Activated effector memory CD4-positive, alpha-beta T cell treated with Interleukin-2 at 50 U/mL for 16 hours (primary cell): ENCODE measurements at places on chromosomes 6 and 20.

GRCh38 chr20:57326667-57327455, 2.7 kb upstream of the SPO11 start:
- DNase-seq = no peak

DNA sequence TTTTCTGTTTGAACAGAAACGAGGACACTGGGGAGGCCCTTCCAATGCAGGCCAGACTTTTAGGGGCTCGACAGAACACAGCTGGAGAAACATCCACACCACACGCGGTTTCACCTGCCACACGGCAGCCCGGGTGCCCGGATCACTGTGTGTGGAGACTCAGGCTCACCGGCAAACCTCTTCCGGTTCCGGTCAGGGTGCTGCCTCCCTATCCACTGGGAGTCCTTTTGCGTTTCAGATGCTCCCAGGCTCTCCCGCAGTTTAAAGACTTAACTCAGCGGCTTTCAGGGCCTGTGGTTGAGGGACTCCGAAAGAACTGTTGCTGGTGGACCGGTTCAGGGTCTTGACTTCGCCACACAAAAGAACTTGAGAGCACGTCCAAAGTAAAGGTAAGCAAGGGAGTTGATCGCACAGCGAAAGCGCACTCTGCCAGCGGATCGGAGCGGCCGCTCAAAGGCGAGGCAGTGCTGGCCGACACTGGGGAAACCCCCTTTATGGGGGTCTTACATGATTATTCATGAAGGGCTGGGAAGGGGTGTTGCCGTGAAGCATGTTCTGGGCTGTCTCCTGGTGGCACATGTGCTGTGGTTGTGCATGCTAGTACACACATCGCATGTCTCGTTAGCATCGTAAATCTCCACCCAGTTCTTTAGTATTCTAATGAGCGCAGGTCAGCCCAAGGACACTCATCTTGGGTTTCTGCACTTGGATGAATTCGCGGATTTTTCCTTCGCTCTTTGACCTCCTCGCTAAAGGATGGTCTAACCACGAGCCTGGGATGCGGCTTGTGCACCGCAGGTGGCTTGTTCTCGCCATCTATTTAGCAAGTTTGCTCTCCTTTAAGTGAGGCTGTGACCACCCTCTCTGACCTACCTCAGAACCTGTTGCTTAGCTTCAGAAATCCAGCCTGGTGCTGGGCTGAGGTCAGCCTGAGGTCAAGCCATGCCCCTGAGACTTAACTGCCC, 180.3 kb downstream of the CDH26 start:
- no peak for DNase-seq

GRCh38 chr6:164640956-164641355, 668.4 kb downstream of the C6orf118 start:
- no peak for DNase-seq

GRCh38 chr6:132096245-132096644, 145.1 kb upstream of the CCN2 start:
- no peak for DNase-seq

- DNase-seq = no peak
Measured at GRCh38 chr6:108575905-108576494, 15.3 kb downstream of the FOXO3 start.

DNA sequence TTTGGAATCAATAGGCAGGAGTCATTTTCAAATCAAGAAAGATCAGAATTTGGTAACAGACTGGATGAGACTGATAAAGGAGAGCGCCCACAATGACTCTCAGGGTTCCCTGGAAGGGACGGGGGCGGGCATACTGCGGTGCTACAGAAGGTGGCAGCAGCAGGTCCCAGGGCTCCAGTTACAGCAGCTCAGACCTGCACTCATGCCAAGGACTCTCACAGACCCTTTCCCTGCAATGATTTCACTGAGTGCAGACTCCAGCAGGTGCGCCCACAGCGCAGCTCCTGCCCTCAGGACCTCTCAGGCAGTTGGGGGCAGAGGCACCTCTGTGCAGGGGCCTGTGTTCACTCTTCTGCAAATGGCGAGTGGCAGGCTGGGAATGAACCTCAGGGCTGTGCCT, 359.8 kb downstream of the ZFAND3 start:
- DNase-seq = no peak

- no peak for DNase-seq
Measured at GRCh38 chr6:61989616-61990015, 296.4 kb downstream of the KHDRBS2 start.

GRCh38 chr6:163306000-163306399, 108.5 kb upstream of the QKI start:
- no peak for DNase-seq

DNA sequence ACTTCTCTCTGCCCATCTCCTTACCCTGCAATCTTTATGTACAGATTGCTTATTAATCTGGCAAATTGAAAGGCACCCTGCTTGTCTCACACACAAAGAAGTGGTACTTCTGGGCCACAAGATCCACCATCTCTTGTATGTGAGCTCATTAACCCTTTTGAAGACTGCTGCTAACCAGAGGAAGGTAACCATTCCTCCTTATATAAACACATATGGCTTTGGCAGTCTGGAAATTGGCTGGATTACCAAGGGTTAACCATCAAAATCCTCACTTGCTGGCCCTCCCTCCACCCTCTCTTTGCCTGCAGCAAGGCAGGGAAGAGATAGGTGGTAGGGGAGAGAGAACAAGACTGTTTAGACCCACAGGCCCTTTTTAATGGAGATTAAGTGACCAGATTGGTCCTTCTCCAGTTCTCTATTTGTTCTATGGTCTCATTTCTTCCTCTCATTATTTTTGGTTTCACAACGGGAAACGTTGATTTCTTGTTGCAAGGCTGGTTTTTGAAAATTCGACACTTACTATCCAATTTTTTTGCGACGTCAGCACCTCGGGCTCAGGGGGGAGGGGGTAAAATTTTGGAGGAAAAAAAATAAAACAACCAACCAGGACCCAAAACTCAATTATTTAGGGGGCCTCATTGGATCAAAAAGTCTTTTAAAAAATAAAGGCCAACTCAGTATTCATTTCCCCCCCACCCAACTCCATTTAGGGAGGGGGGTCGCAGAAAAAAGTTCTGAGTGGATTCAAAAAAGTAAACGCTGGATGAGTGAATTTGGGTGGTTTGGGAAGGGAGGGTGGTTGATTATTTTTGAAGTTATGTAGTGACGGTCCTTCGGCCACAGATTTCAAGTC, 859 bp downstream of the PPP1R10 start:
- DNase-seq = peak; percentile 41

DNA sequence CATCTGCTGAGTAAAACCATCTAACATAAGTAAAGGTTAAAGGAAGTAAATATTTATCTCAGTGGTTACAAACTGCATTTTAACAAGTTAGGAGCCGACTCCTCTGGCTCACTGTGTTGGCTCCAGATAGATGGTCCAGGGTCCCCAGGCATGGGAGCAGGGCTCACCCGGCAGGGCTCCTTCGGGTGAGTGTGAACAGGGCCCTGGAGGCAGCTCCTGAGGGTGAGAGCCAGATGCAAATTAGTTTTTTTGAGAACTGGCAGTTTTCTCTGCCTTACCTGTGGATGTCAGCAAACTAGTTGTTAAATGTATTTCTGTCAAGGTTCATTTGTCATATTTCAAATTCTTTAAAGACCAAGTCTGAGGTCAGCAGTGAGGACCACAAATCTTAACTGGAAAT, 21.5 kb downstream of the TPBG start:
- no peak for DNase-seq

DNA sequence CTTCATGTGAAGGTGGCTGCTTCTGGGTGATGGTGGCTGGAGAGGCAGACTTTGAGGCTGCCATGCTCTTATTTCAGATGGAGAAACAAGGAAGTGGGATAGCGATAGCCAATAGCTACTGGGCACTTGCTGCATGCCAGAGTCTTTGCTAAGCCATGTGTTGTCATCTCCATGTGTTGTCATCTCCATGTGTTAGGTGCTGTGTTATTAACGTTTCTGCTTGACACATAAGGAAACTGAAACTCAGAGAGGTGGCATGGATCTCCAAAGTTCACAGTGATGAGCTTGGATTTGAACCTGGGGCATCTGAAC, 16.9 kb downstream of the KIAA1755 start:
- no peak for DNase-seq

DNA sequence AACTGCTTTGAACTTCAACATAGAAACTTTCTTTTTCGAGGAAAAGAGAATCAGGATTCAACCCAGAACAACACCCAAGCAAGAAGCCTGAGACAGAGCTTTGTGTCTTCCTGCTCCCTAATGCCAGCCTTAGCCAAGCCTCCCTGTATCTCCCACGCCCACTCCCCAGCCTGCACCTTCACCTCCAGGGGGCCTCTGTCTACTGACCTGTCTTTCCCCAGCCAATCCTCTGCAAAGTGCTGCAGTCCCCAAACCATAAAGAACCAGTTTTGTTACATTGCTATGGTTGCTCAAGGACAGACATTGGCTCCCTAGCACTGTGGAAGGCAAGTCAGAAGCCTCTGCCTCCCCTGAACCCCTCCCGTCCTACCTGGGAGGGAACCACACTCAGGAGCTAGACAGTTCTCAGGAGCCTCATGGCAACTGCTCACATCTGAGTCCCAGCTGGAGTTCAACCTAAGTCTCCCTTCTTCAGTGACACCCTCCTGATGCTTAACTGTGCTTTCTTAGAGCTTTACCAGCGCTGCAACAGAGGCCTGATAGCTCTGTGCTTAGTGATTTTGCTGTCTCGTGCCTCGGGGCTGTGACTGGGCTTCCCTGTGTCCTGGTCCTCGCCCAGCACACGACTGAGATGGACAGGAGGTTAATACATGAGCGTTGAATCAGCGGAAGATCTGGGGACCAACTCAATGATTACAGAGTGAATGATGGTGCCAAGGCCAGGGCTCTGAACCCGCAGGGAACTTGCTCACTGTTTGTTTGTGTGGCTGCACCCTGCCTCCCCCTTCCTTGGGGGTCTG, 101.5 kb upstream of the DUSP22 start:
- no peak for DNase-seq

DNA sequence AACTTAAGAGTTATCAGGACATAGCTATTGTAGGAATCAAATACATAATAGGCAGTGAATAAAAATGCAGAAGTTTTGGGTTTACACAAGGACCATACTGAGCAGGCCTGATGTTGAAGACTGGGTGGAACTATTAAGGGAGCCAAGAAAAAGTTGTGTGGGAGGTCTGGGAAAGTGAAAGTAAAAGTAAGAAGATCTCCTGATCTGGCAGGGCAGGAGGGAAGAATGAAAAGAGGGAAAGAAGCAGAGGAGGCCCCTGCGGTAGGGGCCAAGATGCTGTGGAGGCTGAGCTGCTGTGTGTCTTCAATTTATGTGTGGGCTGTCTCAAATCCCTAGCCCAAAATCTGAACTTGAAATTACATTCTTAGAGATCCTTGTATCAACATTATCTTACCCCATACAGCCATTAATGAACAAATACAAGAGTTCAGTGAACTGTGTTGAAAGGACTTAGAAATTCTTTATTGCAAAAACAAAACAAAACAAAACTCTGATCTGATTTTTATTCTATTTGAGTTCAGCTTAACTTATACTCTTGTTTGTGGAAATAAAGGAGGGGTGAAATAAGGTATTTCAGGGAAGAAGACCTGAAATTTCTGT, 1183.8 kb downstream of the HACE1 start:
- DNase-seq = no peak

DNA sequence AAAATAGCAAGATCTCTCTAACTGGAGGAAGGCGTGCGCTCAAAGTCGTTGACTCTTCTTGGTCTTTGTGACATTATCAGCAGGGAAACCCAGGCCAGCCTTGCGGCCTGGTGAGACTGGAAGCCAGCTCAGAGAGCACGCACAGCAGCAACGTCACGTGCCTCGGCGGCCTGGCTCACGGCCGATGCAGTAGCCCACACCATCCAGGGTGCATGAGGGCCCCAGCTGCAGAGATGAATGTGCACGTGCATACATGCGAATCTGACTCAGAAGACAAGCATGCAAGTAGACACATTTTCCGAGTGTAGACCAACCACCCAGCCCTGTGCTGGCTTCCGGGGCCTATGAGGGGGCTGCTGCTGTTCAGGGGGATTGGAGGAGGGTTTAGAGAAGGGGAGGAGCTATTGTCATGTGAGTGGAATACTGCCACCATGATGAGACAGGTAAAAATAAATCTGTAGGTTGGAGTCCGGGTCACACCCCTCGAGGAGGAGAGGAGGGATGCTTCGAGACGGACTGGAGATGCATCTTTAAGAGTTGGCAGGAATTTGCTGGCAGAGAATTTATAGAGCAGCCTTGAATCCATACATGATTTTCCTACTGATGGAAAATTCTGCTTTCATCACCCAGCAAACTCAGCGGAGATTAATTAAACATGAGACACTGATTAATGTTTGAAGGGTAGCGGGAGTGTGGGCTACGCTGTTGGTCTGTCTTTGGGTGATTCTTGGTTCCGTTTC, 388.2 kb downstream of the CDH4 start:
- no peak for DNase-seq

DNA sequence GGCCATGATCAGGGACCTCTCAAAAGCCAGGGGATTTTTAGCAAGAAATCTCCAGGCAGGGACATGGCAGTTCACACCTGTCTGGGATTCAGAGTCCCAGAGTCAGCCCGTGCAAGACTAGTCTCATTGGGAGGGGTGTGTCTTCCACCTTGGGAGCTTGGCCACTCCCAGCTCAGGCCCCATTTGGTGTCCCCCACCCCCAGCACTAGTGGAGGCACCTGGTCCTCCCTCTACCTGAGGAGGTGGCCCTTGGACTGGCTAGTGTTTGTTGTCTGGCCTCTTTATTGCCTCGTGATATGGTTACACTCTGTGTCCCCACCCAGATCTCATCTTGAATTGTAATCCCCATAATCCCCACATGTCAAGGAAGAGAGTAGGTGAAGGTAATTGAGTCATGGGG, 140.8 kb upstream of the PHACTR3 start:
- no peak for DNase-seq

- no peak for DNase-seq
Measured at GRCh38 chr6:77034161-77034560, 429.1 kb downstream of the HTR1B start.

DNA sequence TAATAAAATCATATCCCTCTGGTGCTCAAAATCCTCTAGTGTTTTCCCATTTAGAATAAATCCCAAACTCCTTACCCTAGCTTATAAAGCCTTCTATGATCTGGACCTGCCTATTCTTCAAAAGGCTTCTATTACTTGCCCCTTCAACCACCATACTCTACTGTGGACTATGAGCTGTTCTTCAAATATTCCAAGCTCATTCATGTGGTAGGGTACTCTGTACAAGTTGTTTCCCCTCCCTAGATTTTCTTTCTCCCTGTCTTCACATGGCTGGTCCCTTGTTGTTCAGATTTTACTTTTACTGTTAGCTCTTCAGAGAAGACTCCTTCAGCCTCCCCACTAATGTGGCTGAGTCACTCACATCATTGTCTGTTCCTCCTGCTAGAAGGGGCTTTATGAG, 193.2 kb downstream of the OGFRL1 start:
- no peak for DNase-seq

DNA sequence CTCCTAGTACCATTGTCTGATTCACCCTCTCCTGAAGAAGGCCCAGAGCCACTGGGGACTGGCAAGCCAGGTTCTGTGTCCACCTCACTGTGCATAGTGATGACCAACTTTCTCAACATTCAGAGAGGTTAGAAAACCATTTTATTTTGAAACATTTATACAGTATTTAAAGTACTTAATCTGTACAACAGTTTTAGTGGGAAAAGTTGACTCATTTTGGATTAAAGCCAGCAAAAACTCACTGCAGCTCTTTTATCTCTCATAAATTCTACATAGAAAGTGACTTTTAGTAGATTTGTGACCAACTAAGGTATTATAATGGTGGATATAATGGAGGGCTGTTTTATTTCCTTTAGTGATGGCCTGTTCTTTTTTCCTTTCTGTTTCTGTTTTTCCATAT, 9.7 kb downstream of the TULP4 start:
- DNase-seq = no peak
